IMR-90 (cell line): ENCODE measurements at places on chromosomes 13 and 19.
A peak's percentile ranks its signal among the peaks of the same experiment; 100 is the strongest.

- no peak for DNase-seq
These were observed 886.8 kb downstream of the PCDH9 start for GRCh38 chr13:66343224-66343828.

DNA sequence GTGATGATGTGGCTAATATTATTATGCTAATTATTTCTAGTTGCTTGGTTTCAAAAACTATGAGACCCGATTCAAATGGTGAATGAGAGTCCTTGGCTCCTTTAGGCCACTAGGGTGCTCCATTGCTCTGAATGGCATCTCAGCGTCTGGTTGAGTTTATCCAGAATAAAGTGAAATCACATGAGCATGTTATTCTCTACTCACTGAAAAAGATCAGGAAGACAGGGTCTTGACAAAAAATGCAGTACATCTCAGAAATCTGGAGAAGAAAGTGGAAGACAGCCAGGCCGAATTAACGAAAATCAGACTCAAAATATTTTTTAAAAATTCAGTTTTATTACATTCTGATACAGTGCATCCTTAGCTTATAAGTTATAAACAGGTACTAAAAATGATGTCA is 516.2 kb downstream of the MYO16 start:
- peak; percentile 72 for DNase-seq

- DNase-seq = peak; percentile 46
These were observed 63.9 kb downstream of the GPC6 start for GRCh38 chr13:93290503-93290902.

GRCh38 chr13:49190901-49191300 is 29.2 kb upstream of the MLNR start:
- no peak for DNase-seq

DNA sequence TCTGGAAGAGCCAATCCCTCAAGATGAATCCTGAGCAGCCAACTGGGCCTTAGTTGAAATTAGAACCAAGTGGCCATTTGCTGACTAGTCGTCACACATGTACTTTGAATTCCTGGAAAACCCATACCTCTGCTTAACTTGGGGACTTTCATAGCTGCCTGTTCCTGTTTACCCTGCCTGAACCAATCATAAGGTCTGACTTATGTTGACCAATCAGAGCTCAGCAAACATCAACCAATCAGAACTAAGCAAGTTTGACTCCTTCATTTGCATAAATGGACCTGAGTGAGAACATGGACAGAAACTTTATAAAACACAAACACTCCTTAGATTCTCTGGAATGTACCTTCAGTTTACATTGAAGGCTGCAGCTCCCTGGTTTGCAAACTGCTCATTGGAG is 50.8 kb downstream of the LATS2 start:
- peak; percentile 47 for DNase-seq

DNA sequence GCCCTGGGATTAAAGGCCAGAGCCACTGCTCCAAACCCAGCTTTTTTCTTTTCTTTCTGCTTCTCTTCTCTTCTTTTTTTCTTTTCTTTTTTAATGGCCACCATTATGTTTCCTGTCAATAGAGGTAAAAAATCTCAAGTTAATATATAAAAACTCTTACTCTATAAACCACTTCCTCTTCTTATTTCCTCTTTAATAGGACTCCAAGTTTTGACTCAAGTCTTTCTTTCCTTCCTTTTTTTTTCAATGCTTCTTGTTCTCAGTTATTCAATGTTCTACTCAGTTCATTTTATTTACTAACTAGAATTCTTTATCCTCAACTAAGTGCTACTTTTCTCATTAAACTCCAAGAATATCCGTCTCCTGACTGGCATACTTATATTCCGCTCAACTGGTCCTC is 27.1 kb upstream of the MYCBP2 start:
- no peak for DNase-seq

DNA sequence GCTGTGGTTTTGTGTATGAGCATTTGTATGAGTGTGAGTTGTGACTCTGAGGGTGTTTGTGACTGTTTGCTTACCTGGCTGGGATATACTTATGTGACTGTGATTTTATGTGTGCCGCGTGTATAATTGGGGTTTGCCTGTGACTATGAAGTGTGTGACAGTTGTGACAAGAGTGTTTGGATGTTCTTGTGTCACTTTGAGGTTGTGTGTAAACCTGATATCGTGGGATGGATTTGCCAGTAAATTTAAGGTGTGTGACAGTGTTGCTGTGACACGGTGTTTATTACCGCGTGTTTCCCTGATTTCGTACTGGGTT is 442 bp downstream of the ZNF420 start:
- DNase-seq = no peak
